ENCODE measurements at places on chromosomes 2 and 18.

DNA sequence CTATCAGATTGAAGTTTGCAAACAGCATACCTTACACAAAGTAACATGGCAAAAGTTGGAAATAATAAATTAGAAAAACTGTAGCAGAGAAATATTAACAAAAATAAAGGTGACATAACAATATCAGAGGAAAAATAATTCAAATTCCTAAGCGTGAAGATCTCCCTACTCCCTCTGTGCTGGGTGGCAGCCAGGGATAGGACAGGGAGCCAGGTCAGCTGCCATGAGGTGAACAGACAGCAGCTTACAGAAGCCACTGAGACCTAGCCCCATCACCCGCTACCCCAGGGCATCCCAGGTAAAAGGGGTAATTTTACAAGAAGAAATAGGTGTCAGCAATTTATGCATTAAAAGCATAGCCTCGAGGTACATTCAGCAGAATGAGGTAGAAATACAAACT is 423.8 kb upstream of the HS6ST1 start:
- DNase-seq: no peak

DNA sequence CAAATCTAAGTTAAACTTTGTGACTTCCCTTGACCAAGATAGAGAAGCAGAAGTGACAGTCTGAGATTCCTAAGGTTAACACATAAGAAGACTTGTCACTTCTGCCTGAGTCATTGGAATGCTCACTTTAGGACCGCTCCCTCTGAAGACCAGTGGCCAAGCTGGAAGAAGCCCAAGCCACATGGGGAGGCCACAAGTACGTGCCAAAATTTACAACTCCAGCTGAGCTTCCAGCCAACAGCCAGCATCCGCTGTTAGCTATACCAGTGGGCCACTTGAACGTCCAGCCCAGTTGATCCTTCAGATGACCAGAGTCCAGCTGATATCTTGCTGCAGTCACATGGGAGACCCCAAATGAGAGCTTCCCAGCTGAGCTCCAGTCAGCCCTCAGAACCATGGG is 18.1 kb upstream of the ANTXR1 start:
- no peak for DNase-seq

DNA sequence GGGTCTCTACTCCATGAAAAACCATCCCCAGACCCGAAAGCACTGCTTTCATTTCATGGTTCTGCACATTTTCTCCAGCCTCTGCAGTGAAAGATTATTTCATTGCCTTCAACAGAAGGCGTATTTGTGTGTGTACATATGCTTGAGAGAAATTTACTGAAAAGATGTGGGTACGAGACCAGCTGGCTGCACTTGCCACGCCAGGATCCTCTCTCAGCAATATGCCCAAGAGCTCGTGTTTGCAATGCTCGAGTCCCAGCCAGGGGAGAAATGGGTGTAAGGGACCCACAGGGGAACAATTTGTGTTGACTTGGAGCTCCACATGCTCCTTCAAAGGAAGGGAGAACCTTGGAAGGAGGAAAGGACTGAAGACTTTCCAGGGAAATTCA is 37.3 kb downstream of the TMEM177 start:
- no peak for DNase-seq

GRCh38 chr2:182933629-182934028 is 67.2 kb upstream of the FRZB start:
- no peak for DNase-seq

GRCh38 chr2:127023504-127023903 is 83.5 kb downstream of the BIN1 start:
- no peak for DNase-seq

GRCh38 chr2:20618468-20618885 is 32.4 kb downstream of the HS1BP3 start:
- no peak for DNase-seq

DNA sequence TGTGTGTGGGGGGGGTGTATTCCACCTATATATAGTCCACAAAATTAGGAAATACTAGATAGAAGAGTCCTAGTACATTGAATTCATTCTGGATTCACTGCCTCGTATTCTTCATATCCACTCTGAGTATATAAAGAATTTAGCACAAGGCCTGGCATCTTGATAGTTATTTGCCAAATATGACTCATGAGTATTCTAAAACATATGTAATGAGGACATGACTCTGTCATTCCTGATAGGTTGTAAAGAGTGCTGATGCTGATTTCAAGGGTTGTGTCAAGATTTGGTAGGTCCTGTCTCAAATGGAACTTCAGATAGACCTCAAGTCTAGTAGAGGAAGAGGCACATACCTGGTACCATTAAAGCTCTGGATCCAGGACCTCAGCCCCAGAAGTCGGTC is 173.4 kb upstream of the BOD1L2 start:
- DNase-seq: no peak

DNA sequence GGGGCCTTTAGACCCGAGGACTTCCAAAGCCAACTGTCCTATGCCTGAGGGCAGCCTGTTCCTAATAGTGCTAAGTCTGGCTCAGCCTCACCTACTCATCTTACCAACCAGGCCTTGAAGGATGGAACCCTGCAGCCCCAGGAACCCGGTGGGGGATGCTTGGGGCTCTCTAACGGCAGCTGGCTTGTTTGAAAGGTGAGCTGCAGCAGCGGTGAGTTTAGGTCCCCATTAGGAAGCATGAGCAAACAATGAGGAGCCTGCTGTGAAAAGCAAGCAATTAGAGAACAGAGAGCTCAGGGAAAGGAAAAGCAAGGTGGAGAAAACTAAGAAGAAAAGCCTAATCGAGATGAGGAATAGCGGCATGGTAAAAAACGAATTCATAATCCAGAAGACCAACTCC is 39.9 kb downstream of the SP110 start:
- no peak for DNase-seq

GRCh38 chr2:203238292-203238703 is 520 bp upstream of the CYP20A1 start:
- DNase-seq: no peak

- DNase-seq: no peak
These were observed 26.7 kb downstream of the STARD6 start for GRCh38 chr18:54330768-54331548.

DNA sequence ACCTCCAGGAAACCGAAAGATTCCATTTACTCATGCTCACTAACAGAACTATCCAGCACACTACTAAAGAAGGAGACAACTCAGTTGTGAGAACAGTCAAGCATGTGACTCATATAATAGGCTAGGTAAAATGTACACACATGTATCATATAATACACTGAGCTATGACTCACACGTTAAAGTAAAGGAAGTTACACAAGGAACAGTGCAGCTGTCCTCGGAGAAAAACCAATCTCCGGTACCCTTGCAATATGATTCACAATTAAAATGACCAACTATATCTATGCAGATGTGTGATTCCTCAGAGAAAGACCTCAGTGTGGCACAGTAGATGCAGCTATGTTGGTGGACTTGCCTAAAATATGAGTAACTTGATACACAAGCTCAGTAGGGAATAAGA is 76.5 kb downstream of the STRN start:
- no peak for DNase-seq

DNA sequence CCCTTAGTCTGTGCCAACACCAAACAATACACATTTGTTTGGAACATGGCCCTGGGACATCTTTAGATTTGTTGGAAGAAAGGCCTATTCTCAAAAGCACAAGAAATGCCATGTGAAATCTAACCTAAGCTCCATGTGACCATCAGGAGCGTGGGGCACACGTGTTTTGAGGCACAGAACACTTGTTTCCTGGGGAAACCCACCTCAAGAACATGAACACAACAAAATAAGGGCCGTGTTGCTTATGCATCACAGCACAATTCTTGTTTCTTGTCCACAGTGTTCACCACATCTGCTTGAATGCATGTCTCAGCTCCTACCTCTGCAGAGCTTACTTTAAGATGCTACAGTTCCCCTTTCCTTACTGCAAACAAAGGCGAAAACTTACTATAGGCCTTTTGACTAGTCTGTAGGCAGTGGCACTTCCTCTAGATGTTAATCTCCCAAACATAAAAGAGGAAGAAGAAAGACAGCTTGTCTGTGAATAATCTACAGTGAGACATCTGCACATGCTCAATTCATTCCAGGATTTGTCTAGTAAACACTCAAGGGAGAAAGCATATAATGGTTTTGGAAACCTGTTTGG is 165.0 kb downstream of the ANKRD44 start:
- DNase-seq: peak; percentile 89

- no peak for DNase-seq
These were observed 1.9 kb downstream of the CMPK2 start for GRCh38 chr2:6863792-6864191.

DNA sequence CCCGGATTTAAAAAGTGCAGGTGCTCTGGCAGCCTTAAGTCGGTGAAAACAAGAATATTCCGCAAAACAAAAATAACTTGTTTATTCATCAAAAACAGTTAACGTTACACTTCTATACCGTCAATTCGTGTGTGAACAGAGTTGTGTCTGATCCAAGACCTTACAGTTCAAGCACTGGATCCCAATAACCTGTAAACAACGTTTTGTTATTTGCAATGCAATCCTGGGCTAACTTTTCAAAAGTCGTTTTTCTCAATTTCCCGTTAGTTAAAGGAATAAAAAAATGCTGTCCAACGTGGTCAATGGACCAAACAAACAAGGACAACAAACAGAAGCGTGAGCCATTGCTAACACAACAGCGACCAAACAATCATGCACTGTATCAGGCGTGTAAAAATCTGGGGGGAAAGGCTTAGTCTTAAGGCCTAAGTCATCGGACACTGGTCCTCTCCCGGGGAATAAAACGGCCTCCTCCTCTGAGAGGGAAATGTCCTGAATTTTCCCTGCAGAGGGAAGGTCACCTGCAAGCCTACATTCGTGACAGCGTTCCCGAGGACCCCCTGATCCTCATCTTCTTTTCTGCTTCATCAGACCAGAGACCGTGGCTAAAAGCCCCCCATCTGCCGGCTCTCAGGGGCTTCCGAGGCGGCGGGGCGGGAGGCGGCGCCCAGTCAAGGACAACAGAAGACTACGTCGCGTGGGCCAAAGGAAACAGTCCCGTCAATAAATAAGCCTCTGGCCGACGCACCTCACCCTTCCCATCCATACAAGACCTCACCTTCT is 490 bp downstream of the NDUFS1 start:
- DNase-seq: peak; percentile 15

DNA sequence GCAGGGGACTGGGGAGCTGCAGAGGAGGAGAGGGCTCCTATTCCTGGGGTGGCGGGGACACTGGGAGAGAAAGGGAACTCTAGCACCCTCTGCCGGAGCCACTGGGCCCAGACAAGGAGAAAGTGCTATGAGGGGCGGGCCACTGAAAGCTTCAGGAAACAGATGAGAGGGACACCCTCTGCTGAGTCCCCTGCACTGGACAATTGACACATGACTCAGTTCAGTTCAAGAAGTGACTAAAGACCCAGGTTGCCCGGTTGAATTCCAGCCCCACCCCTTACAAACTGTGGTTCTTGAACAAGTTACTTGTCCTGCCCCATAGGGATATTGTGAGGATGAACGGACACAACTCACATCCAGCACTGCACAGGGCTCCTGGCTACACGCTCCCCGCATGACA is 5.0 kb downstream of the RUFY4 start:
- peak; percentile 16 for DNase-seq

- DNase-seq: no peak
These were observed 210.9 kb upstream of the DDX18 start for GRCh38 chr2:117603567-117603966.

- DNase-seq: no peak
These were observed 40.1 kb downstream of the LIMS1 start for GRCh38 chr2:108574332-108574731.

DNA sequence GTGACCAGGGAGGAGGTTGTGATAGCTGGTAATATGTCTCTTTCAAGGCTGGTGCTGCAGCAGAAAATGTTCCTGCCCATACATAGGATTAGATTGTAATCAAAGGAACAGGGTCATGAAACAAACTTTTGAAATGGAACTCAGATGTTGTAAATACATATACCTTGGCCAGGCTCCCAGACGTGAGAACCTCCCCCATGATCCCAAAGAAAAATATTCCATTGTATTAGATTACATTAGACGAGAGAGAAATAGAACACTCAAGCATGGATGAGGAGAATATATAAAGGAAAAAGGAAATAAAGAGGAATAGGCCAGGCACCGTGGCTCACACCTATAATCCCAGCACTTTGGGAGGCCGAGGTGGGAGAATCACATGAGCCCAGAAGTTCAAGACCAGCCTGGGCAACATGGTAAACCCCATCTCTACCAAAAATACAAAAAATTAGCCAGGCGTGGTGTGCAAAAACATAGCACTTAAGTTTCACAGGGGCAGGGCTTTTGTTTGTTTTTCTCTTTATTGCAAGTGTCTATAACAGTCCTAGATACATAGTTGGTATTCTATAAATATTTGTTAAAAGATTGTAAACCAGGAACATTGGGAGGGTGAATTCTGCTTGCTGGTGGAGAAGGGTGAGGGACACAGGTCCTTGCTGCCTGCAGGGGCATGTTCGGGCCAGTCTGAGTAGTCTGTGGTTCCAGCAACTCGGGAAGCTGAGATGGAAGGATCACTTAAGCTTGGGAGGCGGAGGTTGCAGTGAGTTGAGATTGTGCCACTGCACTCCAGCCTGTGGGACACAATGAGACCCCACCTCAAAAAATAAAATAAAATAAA is 52.8 kb downstream of the RPL37A start:
- DNase-seq: no peak

DNA sequence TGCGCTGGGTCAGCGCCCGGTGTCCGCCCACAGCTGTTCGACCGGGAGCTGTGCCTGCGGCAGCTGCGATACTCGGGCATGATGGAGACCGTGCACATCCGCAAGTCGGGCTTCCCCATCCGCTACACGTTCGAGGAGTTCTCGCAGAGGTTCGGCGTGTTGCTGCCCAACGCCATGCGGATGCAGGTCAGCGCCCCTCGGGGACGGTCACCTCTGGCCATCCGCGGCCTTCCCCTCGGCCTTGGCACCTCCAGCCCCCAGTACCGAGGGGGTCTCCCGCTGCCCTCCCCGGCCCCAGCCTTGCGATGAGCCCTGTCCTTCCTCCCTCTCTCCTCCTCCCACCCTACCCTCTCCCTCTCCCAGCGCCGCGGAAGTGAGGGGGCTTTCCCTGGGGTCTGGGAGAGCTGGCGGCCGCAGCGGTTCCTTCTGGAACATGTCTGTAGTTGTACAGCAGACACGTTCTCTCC is 53.2 kb upstream of the GPR17 start:
- no peak for DNase-seq

DNA sequence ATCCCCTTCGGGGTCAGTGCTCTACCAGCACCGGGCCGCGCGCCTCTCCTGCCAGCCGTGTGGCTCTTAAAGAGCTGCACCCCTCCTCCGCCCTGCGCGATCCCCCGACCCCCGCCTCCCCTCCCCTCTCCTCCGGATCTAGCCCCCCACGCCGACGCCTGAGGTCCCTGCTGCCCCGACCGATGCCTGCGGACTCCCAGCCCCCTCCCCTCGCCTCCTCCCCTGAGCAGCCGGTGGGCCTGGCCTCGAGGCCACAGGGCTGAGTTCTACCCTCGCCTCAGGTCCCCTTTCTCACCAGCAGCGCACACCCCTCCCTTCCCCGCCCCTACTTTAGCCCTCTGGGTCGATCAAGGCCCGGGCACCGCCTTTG is 5.8 kb upstream of the SIX3 start:
- no peak for DNase-seq

Data from T47D (cell line).